Immature natural killer cell (primary cell): ENCODE measurements at places on chromosomes 1 and 21. TPM values are rescaled to one million over a fixed set of nuclear protein-coding genes. Genes with fewer than 3 reads are reported as not detected.

DNA sequence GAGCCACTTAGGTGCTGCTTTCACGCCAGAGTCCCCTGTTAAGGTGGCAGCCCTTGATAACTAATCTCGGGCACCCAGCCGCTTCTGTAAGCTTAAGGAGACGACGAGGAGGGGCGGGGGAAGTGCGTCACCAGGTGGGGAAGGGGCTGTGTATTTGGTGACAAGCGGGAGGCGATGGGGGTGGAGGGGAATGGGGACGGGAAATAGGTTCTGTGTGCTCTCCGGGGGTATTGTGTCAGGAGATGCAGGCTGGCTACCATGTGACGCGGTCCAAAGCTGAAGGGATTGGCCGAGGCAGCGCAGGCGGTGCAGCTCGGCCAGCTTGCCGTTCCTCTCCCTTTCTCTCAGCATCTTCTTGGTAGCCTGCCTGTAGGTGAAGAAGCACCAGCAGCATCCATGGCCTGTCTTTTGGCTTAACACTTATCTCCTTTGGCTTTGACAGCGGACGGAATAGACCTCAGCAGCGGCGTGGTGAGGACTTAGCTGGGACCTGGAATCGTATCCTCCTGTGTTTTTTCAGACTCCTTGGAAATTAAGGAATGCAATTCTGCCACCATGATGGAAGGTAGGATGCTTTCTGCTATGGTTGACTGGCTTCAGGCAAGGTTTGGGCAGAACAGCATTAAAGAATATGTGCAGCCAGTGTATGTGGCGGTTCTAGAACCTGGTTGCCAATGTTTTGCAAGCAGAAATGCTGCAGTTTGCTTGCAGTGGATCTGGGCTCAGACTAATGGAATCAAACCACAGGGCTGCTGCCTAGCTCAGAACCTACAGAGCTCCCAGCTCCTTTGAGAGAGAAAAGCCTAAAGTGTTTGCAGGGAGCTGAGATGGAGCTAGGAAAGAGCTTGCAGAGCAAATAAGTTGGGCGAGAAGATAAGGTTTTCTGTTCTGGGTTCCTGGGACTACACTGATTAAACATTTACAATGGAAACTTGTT, at the start of gene SGIP1:
TSS of gene SGIP1 (plus strand) at position 350 of the 937 bp plus-strand sequence. CDS start at position 556, 206 bp downstream.
- no peak for DNase-seq

DNA sequence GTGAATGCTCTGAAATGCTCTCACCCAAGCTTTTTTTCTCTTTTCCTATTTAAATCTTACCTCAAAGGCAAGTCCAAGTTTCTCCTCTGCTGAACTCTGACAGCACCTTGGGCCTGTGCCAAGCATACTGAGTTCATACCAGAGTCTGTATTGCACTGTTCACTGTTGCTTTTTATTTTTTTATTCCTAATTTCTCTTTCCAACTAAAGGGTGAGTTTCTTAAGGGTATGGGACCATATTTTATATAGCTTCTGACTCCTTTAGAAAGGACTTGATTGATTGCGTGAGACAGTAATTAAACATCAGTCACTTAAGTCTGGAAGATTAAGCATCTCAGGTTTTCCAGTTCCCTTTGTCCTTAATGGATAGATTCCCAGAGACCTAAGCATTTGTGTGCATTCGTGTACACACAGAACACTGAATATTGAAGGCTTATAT, 69.9 kb downstream of the CACHD1 start:
- DNase-seq = no peak

Gene DR1
- polyA plus RNA-seq = 48.0 TPM

Gene TEX38
- polyA plus RNA-seq = not detected

- no peak for DNase-seq
Measured at GRCh38 chr1:102186536-102186935, 189.8 kb upstream of the OLFM3 start.

Gene VTCN1
- polyA plus RNA-seq = not detected

Gene KRTAP19-1
- not detected for polyA plus RNA-seq

DNA sequence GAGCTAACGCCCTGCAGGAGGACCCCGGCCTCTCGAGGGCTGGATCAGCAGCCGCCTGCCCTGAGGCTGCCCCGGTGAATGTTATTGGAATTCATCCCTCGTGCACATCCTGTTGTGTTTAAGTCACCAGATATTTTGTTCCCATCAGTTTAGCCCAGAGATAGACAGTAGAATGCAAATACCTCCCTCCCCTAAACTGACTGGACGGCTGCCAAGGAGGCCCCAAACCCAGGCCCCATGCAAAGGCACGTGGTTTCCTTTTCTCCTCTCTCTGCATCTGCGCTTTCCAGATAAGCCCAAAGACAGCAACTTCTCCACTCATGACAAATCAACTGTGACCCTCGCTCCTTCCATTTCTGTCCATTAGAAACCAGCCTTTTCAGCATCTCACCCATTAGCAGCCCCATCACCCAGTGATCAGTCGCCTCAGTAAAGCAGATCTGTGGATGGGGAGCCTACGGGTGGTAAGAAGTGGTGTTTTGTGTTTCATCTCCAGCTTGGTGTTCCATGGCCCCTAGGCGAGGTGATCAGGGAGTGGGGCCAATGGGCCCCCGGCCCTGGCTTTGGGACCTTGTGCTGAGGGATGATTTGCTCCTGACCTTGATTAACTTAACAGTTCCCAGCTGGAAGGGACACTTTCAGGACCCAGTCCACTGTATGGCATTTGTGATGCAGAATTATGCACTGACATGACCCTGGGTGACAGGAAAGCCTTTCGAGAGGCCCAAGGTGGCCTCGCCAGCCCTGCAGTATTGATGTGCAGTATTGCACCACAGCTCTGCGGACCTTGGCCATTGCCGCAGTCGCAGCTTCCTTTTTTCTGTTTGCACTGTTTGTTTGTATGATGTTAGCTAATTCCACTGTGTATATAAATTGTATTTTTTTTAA, 5.2 kb downstream of the NPPA start:
- DNase-seq = no peak

GRCh38 chr1:5780324-5780716, 211.9 kb downstream of the NPHP4 start:
- DNase-seq = no peak
